ENCODE measurements at places on chromosomes 1 and 21.

DNA sequence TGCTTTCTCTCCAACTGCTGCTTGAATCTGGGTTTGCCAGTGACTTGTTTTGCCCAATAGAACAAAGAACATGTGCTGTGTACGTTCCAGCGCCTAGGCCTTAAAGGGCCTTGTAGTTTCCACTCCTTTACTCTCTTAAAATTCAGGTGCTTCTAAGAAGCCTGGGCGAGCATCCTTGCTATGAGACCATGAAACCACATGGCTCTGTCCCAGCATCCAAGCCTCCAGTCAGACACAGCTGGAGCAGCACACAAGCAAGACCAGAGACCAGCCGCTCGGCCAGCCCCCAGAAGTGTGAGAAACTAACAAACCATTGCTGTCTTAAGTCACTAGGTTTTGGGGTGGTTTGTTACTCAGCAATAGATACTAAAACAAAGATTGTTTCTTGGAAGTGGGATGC is 15.1 kb downstream of the PLEKHO1 start:
- no peak for DNase-seq

DNA sequence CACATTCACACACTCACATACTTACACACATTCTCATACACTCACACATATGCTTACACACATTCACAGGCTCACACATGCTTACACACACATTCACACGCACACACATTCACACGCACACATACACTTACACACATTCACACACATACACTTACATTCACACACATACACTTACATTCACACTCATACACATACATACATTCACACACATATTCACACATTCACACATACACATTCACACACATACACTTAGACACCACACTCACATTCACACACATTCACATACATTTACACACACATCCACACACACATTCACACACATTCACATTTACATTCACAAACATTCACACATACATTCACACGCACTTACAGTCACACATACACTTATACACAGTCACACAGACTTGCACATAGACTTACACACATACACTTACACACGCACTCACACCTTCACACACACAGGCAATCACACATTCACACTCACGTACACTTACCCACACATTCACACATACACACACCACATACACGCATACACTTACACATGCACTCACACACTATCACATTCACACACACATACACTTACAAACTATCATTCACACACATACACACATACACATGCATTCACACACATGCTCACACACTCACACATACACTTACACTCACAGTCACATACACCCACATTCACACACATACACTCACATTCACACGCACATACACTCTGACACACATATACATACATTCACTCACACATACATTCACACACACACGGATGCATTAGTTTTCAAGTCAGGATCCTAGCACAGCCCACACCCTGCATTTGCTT is 16.8 kb downstream of the PDE9A start:
- no peak for DNase-seq

GRCh38 chr1:66933887-66934700 is 9.3 kb downstream of the MIER1 start:
- no peak for DNase-seq

DNA sequence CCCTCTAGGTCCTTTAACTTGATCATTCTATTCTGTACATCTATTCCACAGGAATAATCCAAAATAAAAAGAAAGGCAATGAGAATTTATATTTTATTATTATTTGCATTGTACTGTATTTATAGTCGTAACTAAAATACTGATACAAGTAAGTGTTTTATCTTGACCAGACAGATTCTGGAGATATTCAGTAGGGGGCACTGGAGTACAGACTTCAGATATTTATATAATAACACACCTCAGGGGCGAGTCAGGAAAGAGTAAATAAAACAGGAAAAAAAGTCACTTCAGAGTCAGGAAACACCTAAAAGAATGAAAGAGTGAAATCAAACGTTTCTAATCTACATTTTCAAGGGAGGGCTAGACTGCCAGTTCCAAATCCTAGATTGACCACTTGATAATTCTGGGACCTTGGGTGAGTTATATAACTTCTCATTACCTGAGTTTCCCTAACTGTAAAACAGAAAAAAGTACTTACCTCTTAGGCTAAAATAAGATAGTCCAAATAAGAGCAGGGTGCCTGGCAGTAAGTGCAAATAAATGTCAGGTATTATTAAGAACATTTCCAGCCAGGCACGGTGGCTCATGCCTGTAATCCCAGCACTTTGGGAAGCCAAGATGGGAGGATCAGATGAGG is 31.1 kb upstream of the MTF1 start:
- no peak for DNase-seq

- DNase-seq: no peak
Observed at GRCh38 chr1:228212415-228212965, 4.6 kb downstream of the OBSCN start.

DNA sequence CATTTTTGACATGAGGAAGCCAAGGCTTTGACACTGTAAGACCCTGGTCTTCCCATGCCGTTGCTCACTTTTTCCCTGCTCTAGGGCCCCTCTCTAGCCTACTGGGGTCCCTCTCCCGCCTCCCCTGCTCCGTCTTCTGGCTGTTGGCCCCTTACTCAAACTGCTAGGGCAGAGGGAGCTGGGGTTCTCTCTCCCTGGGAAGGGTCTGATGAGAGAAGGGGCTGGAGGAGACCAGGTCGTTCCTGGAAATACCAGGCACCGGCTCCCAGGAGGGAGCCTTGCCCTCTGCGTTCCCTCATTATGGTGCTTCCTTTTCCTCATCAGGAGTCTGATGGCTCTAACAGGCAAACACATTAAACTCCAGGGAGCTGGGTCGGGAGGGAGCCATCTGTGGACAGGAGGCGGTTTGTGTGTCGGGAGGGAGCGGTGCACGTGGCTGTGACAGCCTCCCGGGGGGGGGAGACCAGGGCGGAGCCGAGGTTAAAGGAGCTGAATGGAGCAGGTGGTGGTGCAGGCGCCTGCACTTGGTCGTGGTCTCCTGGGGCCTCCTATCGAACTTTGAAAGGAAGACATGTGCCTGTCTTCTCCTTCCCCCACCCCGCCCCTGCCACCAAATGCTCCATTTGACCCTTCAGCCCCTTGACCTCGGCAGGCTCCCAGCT is 35.4 kb upstream of the LHX4 start:
- DNase-seq: no peak

DNA sequence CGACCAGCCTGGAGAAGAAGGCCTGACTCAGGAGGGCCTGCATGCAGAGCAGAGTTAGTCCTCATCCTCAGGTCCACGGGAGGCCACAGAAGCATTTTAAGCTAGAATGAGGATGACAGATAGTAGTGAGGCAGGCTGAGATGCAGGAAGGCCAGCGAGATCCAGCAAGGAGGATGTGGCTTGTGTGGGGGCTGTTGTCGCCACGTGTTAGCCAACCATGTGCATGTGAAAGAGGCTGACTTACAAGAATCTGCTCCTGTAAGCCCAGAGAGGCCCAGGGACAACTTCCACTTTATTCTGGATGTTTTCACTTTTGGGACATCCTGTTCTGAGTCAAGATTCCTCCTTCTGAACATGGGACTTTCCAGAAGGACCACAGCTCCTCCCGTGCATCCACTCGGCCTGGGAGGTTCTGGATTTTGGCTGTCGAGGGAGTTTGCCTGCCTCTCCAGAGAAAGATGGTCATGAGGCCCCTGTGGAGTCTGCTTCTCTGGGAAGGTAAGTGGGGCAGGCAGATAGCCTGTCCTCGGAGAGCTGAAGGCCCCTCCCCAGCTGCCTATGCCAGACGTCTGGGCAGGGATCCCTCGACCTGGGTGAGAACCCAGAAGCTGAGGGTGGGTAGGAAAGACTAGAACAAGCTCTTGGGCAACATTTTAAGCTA is at the start of gene SLAMF8:
SLAMF8 (plus strand) TSS at position 433 of the 661 bp plus-strand sequence; CDS start at position 459, 26 bp downstream.
- DNase-seq: peak; percentile 59

DNA sequence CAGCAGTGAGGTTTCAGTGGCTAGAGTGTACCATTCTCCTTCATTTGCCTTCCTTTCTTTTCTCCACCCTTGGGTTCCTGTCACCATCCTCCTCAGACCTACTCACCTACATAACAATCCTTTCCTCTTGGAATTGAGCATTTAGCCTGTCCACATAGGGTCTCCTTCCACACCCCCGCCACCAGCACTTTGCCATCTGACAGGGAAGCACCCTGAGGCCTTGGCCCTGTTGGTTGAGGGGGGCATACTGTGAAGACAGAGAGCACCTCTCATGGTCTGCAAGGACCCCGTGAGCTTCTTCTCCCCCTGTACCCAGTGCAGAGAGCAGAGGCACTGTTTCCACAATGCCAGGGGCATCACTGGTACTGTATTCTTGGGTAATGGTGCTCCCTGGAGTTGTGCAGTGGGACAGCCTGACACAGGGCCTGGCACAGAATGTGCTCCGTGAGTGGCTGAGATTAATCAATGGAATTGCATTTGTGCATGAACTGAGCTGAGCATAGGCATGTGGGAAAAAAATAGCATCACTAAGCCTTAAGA is 14.9 kb upstream of the SLC5A9 start:
- DNase-seq: no peak

GRCh38 chr1:12634156-12634555 is 9.7 kb upstream of the AADACL4 start:
- no peak for DNase-seq

- no peak for DNase-seq
Observed at GRCh38 chr21:32413697-32414578, 1.4 kb downstream of the EVA1C start.

GRCh38 chr1:87305762-87306161 is 22.9 kb upstream of the LMO4 start:
- no peak for DNase-seq

DNA sequence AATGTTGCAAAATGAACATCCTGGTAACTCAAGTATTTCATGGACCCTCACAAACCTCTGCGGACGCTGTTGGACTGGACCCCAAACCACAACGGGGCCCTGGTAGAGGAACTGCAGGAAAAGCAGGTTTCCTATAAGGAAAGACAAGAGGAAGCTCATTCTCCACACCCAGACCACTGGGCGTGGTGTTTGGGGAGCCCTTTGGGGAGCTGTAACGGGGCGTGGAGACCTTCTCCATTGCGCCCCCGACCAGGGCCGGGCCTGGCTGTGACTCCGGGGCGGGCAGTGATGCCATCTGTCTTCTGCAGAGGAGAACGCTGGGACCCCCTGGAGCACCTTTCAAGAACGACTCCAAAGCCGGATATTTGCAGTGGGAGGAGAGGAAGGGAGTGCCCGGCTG is 30.0 kb upstream of the AGPAT3 start:
- DNase-seq: no peak

DNA sequence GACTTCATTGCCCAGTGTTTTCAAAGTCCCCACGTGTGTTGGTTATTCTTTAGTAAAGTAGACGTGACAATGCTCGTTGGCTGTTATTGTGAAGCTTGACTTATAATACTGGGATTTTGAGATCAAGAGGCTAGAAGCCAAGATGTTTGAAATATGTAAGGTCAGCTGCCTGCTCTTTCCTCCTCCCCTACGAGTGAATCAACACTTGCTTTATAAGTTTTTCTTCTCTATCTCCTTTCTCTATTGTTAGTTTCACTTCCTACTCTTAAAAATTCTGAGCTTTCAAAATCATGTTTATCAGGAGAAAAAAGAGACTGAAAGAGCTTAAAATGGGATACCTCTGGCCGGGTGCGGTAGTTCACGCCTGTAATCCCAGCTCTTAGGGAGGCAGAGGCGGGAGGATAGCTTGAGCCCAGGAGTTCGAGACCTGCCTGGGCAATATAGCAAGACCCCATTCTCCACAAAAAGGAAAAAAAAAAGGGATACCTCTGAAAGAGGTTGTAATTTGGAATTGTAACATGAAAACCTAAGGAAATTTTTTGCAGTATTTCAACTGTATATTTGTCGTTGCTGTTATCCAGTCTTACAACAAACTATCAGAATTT is 72.0 kb downstream of the EPB41 start:
- no peak for DNase-seq

GRCh38 chr1:225610539-225610938 is 42.4 kb downstream of the ENAH start:
- DNase-seq: no peak

- DNase-seq: no peak
Observed at GRCh38 chr1:97139512-97139911, 417.9 kb downstream of the PTBP2 start.

DNA sequence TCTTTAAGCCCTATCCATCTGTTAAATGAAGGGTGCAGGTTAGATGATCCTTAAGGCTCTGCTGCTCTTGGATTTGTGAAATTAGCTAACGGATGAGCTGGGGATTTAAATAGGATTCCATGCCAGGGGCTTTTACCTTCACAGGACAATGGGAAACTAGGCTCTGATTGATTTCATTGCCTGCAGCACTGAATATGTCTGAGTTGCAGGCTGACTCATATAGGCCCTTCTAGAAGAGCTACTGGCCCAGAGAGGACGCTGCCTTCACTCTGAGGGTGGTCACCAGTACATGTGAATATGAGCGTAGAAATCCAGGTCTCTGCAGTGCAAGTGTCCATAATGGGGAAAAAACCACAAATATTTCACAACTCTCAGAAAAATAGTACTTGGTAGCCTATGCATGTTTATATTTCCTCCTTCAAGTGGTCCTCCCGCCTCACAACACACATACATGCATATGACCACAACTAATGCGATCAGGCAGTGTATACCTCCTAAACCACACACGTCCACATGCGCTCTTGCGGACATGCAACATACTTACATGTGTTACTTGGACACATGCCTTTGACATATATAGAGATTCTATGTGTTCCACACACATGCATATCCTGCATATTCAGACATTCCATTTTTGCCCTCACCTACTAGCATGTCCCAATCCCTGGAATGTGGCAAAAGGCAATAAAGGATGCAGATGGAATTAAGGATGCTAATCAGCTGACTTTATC is 233.8 kb upstream of the JUN start:
- no peak for DNase-seq

DNA sequence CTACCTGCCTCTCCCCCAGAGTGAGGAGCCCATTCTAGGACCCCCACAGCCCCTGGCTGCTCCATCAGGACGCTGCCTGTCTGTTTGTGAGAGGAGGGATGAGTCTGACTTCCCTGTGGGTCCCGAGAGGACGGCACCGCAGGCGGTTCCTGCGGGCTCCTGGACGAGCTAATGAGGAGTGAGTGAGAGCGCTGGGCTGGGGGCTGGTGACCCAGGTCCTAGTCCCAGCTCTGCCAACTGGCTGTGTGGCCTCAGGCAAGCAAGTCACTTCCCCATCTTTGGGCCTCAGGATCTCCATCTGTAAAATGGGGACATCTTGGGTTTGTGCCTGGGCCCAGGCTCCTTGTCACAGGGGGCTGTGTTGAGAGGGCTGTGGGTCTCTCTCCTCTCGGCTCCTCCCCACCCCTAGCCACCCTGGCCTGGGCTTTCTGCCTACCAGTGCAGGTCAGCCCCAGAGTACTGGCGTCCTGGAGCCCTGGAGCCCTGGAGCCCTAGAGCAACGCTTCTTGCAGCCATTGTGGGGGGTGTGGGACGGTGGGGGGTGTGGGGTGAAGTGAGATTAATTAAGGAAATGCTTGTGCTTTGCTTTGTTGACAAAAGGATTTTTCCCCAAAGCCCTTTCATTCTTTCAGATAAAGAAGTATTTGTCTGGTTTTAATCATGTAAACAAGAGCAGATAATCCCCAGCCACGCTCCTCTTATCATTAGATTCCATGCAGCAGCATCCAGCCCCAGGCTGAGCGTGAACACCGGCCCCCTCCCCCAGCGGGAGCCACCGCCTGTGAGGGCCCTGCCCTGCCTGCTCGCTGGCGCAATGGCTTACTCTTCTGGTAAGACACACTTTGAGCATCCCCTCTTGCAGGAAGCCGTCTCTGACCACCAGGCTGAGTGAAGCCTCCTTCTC is 26.8 kb downstream of the SLC1A7 start:
- DNase-seq: no peak

All from activated naive CD8-positive, alpha-beta T cell treated with anti-CD3 and anti-CD28 coated beads, Interleukin-2, amount 50 U/mL, for 24 hours (primary cell).